Activated CD4-positive, alpha-beta T cell treated with anti-CD3 and anti-CD28 coated beads for 1 hour (primary cell): ENCODE measurements at places on chromosomes 5 and 9.

DNA sequence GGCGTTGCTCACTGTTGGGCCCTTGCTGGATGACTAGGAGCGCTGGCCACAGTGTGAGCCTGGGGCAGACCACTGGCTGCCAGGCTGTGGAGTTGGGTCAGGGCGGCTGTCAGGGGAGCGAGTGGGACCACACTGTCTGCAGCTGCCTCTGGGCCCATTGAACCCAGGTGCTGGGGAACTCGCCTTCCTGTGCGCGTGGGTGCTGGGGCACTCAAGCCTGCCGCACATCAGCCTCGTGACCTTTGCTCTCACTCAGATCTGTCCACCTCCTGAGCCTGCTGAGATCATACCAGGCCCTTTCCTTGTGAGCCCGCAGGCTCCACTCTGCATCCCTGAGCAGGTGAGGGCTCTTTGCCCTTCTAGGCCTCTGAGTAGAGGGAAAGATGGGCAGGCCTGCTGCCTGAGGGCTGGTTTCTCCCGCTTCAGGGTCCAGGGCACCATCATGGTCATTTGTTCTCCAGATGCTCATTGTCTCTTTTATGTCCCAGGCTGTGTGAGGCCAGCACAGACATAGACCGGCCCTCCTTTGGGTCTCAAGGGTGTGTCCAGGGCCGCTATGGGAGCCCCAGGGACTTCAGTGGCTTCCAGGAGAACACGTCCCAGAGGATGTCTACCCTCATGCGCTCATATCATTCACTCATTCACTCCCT is 26.5 kb downstream of the WNK2 start:
- DNase-seq = no peak

DNA sequence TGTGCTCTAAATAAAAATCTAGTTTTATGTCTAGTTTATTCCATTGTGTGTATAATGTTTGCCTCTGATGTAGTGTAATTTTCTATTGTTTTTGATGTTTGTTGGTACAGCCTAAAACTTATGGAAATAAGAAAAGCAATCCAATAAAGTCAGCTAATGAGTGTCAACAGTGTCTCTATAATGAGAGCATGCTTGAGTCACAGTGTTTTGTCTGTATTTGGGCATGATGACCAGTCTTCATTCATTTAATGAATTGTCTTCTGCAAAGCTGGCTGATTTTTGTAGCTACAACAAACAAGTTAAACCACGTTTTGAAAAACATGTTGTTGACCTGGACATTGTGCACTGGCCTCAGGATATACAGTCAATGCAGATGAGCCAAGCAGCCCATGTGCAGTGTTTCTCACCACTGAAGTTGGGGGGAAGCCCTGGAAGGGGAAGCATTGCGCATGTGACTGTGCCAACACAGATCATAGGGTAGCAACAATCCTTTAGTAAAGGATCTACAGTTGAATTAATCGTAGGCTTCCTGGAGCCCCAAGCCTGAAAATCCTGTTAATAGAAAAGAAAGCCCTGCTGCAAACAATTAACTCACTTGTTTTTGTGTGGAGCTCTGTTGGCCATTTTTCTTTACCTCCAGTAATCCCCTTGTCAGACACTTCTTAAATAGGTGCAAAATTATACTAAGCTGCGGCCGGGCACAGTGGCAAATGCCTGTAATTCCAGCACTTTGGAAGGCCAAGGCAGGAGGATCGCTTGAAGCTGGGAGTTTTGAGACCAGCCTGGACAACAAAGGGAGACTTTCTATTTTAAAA is 88.0 kb downstream of the INIP start:
- DNase-seq = no peak

GRCh38 chr9:130443840-130444492 is 795 bp upstream of the ASS1 start:
- DNase-seq = no peak

GRCh38 chr9:107973451-107973850 is 483.9 kb upstream of the KLF4 start:
- DNase-seq = no peak

DNA sequence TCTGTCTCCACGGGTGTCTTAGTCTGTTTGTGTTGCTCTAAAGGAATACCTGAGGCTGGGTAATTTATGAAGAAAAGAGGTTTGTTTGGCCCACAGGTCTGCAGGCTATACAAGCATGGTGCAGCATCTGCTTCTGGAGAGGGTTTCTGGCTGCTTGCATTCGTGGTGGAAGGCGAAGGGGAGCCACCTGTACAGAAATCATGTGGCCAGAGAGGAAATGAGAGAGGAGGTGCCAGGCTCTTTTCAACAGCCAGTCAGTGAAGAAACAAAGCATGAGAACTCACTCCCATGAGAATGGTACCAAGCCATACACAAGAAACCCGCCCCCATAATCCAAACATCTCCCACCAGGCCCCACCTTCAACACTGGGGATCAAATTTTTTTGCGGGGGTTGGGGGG is 53.4 kb downstream of the PFDN1 start:
- no peak for DNase-seq

DNA sequence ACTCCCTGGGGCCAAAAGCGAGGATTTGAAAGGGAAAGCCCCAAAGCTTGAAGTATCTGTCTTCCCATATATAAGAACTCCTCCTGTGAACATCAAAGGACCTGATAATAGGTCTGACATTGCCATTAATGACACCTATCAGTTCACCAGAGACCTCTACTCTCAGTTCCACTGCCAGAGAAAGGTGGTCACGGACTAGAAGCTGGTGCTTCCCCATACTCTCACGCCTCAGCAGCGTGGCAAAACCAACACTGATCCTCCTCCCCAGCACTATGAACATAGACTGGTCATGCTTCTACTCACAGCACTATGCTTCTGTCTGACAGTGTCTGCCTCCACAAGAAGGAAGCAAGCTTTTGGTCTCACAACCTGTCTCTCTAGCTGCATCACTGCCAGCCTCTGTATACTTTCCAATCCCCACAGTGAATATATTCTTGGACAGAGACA is 37.9 kb downstream of the NRG2 start:
- DNase-seq = no peak

DNA sequence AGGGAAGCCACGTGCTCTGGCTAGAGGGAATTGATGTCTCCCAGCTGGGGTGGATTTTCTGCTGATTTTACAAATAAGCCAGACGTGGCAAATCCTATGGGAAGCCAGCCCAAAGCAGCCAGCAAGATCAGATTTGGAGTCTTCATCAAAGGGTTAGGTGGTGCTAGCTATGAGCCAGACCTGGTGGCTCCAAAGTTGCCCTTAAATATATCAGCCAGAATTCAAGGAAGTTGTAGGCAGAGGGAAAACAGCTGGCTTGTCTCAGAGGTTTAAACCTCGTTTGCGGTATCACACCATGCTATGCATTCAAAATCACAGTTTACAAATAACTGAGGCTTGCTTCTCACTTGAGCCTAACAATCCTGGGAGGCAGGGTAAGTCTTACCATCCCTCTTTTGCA is 313.2 kb downstream of the MLLT3 start:
- no peak for DNase-seq

DNA sequence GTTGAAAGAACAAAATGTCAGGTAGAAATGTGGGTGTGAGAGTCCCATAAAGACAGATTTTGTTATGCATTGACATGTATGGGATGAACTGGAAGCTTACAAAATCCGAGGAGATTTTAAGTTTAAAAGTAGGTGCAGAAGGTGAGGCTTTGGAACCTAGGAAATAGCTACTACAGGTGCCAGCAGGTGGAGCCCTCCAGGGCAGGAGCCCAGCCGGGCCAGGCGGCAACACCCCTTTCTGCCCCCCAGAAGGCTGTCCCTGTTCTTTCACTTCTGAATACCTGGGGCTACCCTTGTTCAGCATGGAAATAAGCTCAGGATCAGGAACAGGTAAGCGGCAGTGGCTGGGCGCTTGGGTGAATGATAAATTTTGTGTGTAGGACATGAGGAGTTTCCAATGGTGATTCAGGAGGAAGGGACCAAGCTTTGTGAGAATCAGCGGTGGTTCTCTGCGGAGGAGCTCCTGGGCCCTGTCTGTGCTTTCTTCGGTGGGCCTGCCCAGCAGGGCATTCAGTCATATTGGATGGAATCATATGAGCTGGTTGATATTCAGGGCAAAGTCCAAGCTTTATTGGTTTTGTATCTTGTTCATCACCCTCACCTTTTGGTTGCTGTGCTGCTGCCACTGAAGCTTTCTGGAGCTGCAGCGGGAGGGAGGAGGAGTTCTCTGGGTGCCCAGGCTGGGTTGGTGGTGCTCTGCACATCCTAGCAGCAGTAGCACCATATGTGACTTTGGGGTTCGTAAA is 12.3 kb downstream of the PCBD2 start:
- DNase-seq = no peak

GRCh38 chr9:127744398-127745110 is 9.5 kb upstream of the TOR2A start:
- no peak for DNase-seq

- no peak for DNase-seq
These were observed 10.0 kb downstream of the SPINK4 start for GRCh38 chr9:33249983-33250382.

GRCh38 chr5:36414869-36415282 is 113.2 kb upstream of the RANBP3L start:
- no peak for DNase-seq

GRCh38 chr5:149006426-149006825 is 56.4 kb downstream of the SH3TC2 start:
- DNase-seq = no peak

DNA sequence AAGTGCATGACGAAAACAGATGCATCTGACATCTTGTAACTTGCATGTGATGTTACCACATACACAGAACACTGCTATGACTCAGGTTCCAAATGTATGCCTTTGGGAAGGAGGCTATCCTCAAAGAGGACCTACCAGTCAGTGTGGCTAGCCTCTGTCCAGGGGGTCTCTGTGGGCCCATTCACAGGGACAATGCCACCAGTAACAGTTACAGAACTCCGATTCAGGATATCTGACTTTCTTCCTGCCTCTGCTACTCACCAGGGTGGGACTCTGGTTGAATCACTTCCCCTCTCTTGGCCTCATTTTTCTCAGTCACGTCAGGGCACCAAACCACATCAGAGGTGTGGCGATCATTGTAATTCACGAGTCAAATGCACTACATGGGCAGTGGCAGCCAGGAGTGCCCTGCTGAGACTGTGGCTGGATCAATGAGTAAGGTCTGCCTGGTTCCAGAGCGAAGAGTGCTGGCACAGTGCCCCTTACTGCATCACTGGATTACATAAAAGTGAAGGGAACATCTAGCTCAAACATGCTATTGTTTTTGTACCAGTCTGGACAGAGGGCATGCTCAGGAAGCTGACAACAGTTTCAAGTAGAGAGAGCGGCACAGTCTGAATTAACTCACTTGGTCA is 13.2 kb downstream of the ATOX1 start:
- DNase-seq = no peak

DNA sequence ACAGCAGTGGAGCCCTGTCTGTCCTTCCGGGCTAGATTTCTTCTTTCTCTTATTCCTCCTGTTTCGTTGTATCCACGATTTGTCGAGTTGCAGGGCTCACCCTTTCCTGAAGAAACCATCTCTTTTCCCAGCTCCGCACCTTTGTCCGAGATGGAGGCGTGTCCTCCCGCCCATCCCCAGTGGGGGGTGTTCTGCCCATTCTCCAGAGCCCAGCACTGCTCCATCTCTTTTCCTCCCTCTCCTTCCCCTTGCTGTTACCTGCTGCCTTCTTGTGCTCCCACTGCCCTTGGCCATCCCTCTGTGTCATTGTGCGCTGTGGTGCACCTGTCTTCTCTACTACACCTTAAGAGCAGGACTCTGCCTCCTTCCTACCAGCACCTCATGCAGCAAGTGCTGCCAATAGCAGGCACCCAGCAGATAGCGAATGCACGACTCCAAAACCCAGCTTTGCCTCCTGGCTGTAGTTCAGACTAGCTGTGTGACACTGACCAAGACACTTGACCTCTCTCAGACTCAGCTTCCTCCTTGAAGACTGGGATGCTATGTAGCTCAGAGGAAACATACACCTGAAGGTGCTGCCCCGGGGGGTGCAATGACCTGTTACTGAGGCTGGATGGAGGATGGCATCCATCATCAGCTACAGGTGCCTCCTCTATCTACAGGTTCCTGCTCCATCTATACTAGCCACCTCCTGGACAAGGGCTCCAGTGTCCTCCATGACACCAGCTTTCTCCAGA is 8.9 kb downstream of the OR13J1 start:
- DNase-seq = no peak

GRCh38 chr9:69745716-69746437 is 13.9 kb downstream of the PTAR1 start:
- no peak for DNase-seq

DNA sequence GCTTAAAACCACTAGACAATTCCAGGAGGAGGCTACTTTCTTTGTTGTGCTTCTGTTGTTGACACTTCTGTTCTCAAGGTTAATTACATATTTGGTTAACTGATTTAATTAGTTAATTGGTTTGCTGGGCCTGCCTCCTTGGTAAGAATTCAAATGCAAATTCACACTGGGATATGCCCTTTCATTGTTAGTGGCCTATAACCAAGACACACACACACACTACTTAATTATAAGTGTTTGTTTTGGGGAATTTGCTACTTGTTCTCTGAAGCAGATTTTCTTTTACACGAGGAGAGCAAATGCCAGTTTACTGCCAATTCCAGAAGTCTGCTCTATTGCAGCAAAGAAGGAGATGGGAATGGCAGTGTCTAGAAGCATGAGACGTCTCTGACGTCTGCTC is 101.6 kb upstream of the BASP1 start:
- no peak for DNase-seq

DNA sequence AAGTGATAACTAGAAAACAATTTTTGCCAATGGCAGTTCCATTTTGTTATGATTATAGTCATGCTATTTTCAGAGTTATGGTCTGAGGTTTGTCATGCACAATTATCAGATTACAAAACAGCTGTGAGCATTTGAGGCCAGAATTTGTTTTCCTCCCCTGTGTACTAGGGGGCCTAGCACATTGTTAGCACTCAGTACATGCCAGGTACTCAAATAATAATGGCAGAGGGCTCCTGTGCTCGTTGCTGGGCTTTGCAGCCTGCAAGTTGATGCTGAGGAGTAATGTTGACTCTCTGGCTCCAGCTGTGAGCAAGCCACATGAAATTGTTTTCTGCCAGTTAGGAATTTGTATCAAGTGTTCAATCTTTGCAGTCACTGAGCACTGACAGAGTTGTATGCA is 6.9 kb downstream of the DNAI1 start:
- no peak for DNase-seq
